ENCODE measurements at places on chromosomes 5 and 9.

GRCh38 chr5:159341906-159342310, 11.6 kb upstream of the IL12B start:
- DNase-seq: no peak

DNA sequence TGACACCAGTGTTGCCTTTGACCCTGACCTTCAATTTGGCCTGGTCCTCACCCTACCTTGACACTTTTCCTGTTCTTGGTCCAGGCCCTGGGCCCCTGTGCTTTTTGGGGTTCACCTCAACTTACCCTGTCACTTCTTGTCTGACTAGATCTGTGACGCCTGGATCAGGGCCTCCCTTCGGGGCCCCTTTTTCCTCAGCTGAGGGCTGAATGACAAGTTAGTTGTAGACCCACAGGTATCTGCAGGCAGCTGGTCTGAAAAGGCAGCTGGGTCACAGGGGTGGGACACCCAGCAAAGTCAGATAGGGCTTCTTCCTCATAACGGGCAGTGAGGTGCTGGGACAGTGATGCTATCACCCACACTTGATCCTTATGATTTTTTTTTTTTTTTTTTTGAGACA, 10.0 kb upstream of the MYORG start:
- no peak for DNase-seq

GRCh38 chr9:5825895-5826622, 6.9 kb downstream of the ERMP1 start:
- no peak for DNase-seq

- DNase-seq: no peak
Observed at GRCh38 chr5:1137567-1138444, 25.9 kb upstream of the SLC12A7 start.

- DNase-seq: peak; percentile 8
Observed at GRCh38 chr5:161546095-161546469, 443 bp downstream of the GABRB2 start.

- peak; percentile 54 for DNase-seq
Observed at GRCh38 chr5:168879929-168880328, 300.8 kb upstream of the PANK3 start.

- DNase-seq: no peak
Observed at GRCh38 chr9:34502891-34503290, 19.9 kb downstream of the ENHO start.

DNA sequence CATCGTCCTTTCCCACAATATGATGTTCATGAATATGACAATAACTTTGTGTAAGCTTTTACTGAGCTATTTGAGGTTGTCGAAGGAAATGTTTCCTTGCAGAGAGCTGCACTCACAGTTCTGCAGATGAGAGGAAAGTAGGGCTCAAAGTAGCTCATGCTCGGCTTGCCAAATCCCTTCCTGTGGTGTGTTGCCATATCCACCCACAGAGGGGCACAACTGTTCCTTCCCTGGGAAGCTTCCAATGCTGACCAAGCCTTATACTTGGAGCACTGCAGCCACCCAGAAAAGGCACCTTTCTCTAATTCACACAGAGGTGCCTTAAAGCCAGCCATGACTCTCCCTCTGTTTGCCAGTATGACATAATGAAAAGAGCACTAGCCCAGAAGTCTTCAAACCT, 390.3 kb downstream of the CAAP1 start:
- DNase-seq: no peak

DNA sequence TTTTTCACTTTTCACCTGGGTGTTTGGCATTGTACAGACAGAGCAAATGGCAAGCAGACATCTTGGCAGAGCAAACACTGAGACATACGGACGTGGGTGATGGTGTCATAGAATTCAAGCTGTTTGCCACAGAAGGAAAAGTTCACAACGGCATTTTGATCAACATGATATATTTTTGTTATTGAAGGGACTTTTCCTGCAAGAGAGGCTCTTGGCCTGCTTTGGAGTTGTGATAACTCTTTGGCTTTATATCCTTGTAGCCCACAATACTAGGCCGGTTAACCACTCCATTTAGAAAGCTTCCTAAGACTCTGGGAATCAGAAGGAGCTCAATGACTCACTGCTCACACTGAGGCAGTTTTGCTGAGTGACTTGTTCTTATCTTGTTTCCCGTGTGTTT, 1038.3 kb downstream of the TLE1 start:
- DNase-seq: no peak

GRCh38 chr5:98163796-98164493, 609.5 kb upstream of the RGMB start:
- no peak for DNase-seq

GRCh38 chr5:160852049-160852448, at the start of gene ATP10B:
Gene ATP10B (minus strand): TSS chr5:160852211. CDS start chr5:160688074, 164,137 bp downstream.
- no peak for DNase-seq

GRCh38 chr9:136020206-136020605, 59.0 kb upstream of the UBAC1 start:
- DNase-seq: no peak

GRCh38 chr9:134032456-134033222, 7.4 kb downstream of the BRD3OS start:
- no peak for DNase-seq

DNA sequence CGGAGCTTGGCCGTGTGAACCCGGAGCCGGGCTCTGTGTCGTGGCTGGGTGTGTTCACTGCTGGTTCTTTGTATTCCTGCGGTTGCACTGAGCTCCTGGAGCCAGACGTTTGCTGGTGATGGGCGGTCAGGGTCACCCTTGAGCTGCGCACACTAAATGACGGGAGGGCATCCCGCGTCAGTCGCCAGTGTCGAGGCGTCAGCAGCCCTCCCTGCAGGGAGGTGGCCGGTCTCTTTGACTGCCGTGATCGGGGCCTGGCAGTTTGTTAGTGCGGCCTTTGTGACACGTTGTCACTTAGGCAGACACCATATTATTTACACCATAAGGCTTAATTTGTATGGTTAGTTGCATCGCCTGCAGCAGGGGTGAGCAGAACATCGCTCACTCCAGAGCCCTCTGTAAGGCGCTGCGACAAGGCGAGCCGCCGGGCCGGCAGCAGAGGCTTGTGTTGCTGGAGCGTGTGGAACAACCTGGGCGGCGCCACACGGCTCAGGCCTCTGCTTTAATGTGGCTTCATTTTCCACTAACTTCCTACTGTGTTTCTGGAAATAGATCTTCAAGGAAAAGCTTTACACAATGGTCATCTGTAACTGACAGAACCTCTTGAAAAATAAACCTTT, 8.3 kb downstream of the NDUFS6 start:
- no peak for DNase-seq

- DNase-seq: peak; percentile 40
Observed at GRCh38 chr5:79236362-79236969, 535 bp downstream of the JMY start.

- no peak for DNase-seq
Observed at GRCh38 chr5:149360272-149360671, 2.4 kb downstream of the PCYOX1L start.

GRCh38 chr5:51881901-51882300, 498.7 kb downstream of the ISL1 start:
- no peak for DNase-seq

- DNase-seq: no peak
Observed at GRCh38 chr5:125528881-125529280, 782.4 kb upstream of the ZNF608 start.

GRCh38 chr5:5025098-5025773, 114.9 kb upstream of the ADAMTS16 start:
- DNase-seq: no peak

Measured in GM10248 (cell line).